BE2C (cell line): ENCODE measurements at places on chromosomes 3 and 15.
A peak's percentile ranks its signal among the peaks of the same experiment; 100 is the strongest.

- no peak for DNase-seq
Measured at GRCh38 chr3:115208066-115208750, 61.1 kb upstream of the ZBTB20 start.

DNA sequence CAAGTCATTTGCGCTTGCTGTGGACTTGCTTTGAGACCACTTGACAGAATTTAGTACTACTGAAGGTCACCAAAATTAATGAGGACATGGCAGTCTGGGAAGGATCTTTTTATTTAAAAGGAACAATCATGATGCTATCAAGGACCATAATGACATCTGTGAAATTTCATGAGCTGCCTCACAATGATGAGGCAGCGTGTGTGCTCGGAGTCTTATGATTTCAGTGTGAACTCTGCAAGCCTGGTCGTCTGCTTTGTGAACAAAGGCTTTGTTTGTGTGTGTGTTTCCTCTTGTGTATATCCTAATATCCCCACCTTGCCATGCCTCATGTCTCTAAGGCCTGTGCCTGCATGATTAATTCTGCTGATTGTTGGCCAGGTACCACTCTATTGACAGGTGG, 46.7 kb downstream of the RAD54L2 start:
- peak; percentile 18 for DNase-seq

GRCh38 chr15:80946576-80946975, 43.0 kb downstream of the MESD start:
- DNase-seq: no peak

GRCh38 chr3:117063930-117064329, 354.4 kb downstream of the TUSC7 start:
- DNase-seq: no peak

DNA sequence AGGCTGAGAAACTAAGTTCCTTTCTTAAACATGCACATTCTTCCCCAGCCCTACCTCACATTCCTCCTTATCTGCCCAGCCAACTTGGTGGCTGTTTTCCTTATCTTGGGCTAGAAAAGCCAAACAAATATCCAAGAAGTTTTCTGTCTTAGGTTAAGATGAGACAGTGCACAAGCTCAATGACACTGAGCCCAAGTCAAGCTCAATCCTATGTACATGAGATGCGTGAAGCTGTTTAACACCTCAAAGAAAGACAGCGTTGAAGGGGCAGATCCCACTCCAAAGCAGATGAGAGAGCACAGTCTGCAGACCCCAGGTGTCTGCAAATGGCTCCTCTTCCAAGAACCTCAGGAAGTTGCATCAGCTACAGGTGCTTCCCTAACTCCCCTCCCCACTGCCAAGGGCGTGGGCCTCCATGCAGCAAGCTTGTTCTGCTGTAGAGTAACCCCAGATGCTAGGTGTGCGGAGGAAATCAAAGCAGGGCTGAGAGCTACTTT, 16.6 kb downstream of the LRRC2 start:
- DNase-seq: no peak

DNA sequence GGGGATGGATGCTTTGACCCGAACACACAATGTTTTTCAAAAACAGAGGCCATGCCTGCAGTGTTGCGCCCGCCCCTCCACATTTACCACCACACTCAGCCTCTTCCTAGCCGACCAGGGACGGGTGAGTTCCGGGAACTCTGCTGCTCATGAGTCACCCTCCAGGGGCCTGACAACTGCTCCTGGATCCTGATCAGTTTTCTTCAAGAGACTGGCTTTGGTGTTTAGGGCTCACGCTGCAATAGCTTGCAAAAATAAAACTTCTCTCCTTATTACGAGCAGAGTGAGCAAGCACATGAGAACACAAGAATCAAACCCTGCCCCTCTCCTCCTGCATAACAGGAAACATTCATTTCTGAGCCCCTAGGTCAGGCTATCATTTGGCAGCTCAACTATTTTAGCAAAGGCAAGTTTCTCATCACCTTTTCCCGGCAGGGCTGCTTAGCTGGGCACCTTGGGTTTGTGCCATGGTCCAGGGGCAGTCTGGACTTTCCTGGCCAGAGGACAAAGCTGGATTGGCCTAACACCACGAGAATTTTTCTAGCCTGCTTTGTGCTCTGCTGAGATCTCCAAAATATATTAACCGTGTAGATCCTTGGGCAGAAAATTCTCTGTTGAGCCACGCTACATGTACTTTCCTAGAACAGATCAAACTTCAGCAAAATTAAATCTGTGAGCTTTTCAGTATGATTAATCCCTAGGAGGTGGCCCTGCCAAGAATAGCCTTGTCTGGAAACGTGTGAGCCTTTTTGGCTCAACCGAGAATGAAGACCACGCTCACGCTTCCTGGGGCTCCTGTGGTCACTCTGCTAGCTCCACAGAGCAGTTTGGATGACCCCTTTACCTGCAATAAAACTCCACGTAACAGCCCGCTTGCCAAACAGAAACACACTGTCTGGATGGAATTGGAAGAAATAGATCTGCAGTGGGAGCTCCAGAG, 52.7 kb upstream of the SPATA12 start:
- no peak for DNase-seq

- no peak for DNase-seq
Measured at GRCh38 chr3:9079676-9080075, 116.4 kb upstream of the RAD18 start.

DNA sequence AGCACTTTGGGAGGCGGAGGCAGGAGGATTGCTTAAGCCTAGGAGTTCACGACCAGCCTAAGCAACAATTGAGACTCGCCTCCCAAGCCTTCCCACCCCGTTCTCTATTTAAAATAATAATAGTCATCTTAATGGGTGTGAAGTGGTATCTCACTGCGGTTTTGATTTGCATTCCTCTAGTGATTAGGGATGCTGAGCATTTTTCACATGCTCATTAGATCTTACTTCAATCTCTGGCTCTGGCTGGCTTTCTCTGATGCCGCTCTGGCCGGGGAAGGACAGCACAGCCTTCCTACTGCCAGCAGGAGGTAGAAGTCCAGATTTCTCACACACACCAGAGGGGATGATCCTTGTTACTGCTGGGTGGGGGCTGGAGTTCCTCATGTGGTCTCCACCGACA, 7.4 kb upstream of the EIF4A2 start:
- DNase-seq: peak; percentile 14

DNA sequence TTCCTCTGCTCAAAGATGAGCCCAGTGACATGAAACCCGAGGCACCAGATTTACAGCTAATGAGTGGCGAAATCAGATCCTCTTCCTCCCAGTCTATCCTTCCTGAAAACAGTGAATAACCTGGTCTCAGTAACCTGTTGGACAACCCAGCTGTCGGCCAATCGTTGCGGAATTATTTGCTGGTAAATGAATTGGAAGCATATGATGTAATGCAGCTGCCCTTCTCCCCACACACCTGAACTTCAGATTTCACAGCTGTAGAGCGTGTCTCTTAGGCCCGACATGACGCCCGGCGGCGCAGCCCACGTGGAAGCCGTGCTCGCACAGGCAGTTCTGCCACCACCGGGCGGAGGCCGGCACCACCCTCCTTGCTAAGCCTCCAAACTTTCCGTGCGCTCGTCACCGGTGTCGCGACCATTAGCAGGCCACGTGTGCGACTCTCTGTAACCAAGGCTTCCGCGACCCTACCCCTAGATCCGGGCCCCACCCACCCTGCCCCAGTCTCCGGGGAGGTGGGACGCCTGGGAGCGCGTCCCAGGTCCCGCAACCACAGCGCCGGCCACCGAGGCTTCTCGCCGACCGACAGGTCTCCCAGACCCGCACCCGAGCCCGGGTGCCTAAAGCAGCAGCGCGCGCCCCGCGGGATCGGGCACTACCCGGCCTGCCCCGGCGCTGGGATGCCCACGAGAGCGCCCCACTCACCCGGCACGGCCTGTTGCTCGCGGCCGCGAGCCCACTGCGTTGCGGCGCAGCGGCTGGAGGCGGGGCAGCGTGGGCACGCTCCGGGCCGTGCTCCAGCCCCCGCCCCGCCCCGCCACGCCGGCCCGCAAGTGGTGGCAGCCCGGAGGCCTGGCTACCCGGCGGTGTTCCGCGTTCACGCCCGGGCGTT, at the start of gene RIOX2:
Gene RIOX2 (minus strand): TSS at position 753 of the 889 bp plus-strand sequence. CDS start 4,838 bp downstream, outside the sequence.
- peak; percentile 85 for DNase-seq

- DNase-seq: no peak
Measured at GRCh38 chr3:98048586-98048985, 13.5 kb upstream of the GABRR3 start.

- DNase-seq: no peak
Measured at GRCh38 chr3:192929146-192929545, 11.5 kb upstream of the MB21D2 start.

DNA sequence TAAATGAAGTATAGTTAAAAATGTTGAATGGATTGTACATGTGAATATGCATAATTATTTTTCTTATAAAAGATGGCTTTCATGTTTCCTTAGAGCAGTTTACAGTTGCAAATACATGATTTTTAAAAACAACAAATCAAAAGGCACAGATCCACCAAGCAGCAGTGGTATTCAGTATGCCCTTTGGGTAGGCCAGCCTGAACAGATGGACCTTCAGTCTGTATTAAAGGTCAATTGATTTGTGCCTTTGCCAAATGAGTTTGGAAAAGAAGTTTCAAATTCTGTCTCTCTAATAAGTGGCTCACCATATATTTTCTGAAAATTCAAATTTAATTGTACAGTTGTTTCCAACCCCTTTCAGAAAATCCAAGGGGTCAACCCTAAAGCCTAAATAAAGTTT, 477.1 kb downstream of the NSUN3 start:
- no peak for DNase-seq

DNA sequence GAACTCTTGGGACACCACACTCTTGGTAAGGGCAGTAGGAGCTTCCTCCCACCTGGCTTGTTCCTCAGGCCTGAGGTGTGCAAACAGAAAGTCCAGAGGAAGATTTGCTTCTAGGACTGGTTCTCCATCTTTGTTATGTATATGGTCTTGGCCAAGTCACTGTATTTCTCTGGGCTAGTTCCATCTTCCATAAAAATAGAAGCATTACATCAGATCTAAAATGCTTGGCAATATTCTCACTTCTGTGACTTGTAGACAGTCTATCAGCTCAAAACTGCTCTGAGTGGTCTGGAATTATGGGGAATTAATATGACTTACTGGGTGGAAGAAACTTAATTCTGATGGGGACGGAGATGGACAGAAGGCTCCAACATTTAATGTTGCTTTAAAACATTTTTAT, 55.2 kb downstream of the TMEM108 start:
- DNase-seq: no peak

DNA sequence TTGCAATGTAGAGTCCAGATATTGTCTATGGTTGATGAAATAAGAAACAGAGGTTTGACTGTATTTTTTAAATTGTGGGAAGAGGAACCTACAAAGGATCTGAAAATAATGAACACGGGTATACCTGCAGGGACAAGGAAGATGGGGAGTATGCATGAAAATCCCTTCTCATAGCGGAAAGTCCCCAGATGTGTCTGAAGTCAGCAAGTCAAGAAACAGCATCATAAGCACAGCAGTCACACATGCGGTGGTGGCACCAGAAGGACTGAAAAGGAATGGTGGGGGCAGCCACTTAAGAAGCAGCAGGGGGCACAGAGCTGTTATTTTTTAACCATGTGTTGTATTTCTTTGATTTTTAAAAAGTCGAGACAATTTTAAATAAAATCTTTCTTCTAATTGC, 4.7 kb downstream of the MRPS11 start:
- DNase-seq: no peak

GRCh38 chr15:32901192-32901591, 183.4 kb downstream of the GREM1 start:
- no peak for DNase-seq

- DNase-seq: no peak
Measured at GRCh38 chr3:125334675-125335560, 40.2 kb downstream of the ZNF148 start.

DNA sequence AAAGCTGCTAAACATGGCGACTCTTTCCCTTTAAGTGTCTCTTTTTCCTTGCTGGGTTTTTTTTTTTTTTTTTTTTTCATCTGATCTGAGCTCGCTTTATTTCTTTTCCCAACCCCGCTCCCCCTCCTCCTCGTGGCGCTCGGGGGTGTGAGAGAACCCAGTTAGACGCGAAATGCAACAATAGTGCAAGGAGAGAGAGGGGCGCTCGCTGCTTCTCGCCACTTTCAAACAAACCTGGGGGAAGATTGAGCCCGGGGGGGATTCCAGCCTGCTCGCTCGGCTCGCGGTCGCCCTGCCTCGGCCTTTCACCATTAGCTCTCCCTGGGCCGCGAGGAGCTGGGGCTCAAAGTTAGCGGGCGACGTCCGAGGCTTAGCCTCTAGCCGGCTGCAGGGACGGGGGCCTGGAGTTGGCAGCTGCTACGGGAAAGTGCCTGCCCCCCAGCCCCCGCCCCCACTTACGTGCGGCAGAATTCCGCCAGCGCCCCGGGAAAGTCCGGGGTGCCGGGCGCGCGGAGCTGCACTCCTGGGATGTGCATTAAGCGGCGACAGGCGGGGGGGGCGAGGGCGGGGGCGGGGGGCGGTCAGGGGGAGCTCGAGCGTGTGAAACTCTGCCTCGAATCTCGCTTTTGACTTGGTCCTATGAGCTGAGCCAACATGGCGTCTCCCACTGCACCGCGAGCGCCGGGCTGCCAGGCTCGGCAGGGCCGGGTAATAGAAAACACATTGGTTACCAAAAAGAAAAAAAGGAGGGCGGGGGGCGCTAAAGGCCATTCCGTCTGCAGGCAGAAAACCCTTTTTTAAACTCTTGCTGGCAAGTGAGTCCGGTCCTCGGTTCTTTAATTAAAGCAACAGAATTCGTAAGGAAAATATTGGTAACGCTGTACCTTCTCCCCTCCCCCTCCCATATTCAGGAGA, 10.4 kb downstream of the NR2F2 start:
- peak; percentile 72 for DNase-seq

DNA sequence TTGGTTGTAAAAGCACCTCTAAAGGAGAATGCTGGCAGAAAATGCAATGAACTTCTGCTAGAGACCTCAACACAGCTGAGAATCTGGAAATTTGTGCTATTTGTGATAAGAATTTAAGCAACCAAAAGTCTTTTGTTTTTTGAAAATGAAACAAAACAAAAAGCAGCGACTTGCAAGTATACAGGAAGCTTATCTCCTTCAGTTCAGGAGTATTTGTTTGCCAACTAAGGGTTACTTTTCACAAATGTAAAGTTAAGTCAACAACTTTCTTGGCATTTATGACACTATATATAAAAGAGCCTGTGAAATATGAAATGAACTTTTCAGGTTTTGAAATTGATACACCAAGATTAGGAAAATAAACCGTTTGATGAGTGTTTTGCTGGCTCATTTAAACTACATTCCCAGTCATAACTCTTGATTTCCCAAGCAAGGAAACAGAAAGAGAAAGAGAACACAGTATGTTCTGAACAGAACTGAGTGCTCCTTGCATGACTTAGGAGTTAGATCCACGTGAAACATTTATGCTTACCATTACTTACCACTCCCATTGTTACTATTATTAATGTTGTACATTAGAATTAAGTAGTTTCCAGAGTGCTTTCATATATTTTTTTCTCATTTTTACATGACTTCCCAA, 92.3 kb upstream of the COL8A1 start:
- no peak for DNase-seq

DNA sequence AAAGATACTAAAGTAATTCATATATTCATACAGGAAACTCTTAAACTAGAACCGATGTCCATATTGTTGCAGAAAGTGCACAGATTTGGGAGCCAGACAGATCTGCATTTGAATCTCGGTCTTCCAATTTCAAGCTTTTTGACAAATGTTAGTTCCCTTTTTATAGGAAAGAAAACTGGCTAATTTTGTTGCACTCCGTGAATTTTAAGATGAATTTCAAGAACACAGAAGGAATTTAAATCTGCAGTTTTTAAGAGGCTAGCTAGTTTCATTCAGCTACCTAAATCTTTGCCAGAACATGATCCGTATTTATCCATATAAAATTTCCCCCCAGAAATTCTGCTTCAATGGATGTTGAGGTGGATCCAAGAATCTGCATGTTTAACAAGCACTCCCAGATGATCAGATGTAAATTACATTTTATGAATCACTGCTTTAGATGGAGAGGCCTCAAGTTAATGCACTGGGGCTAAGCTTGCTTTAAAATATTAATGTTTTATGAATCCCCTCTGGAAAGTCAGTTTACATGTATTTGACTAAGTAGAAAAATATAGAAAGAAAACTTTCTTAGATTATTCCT, 1296.3 kb upstream of the CADM2 start:
- no peak for DNase-seq
